ENCODE measurements at places on chromosomes 5 and 9. TPM values are rescaled to one million over a fixed set of nuclear protein-coding genes. Genes with fewer than 3 reads are reported as not detected.

DNA sequence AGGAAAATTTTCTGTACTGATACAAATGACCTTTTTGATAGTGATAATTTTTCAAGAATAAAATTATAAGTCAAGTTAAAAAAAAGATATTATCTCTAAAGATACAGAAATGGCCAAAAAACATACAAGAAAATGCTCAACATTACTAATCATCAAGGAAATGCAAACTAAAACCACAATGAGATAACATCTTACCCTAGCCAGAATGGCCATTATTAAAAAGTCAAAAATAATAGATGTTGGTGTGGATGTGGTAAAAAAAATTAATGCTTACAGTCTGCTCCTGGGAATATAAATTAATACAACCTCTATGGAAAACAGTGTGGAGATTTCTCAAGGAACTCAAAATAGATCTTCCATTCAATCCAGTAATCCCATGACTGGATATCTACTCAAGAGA is 22.9 kb upstream of the PTGER4 start:
- no peaks in the 10 kb centered on the region for H3K27me3 ChIP-seq

- peaks cover 26% of the 10 kb centered on the region for H3K4me1 ChIP-seq
- no peaks in the 10 kb centered on the region for H3K36me3 ChIP-seq
- no peak overlapping the region for H3K4me3 ChIP-seq
- peak; percentile 88 for DNase-seq
Measured at GRCh38 chr9:113649054-113649453, 185.5 kb downstream of the RGS3 start.

- no peak overlapping the region for H3K4me3 ChIP-seq
- DNase-seq = no peak
- no peak overlapping the region for H3K27ac ChIP-seq
- H3K4me1 ChIP-seq = peaks cover 4% of the 10 kb centered on the region
Measured at GRCh38 chr5:139196296-139196956, 1.7 kb downstream of the SIL1 start.

- no peaks in the 10 kb centered on the region for H3K4me1 ChIP-seq
- no peaks in the 10 kb centered on the region for H3K27me3 ChIP-seq
- no peak for DNase-seq
- H3K27ac ChIP-seq = no peak overlapping the region
- H3K36me3 ChIP-seq = no peaks in the 10 kb centered on the region
- H3K4me3 ChIP-seq = no peak overlapping the region
Measured at GRCh38 chr9:29701559-29701958, 2128.3 kb upstream of the C9orf72 start.

GRCh38 chr9:115799734-115800133 is 353.9 kb upstream of the PAPPA start:
- no peak overlapping the region for H3K27ac ChIP-seq
- H3K27me3 ChIP-seq = no peaks in the 10 kb centered on the region
- peak; percentile 26 for DNase-seq
- H3K4me1 ChIP-seq = no peaks in the 10 kb centered on the region
- H3K36me3 ChIP-seq = no peaks in the 10 kb centered on the region

DNA sequence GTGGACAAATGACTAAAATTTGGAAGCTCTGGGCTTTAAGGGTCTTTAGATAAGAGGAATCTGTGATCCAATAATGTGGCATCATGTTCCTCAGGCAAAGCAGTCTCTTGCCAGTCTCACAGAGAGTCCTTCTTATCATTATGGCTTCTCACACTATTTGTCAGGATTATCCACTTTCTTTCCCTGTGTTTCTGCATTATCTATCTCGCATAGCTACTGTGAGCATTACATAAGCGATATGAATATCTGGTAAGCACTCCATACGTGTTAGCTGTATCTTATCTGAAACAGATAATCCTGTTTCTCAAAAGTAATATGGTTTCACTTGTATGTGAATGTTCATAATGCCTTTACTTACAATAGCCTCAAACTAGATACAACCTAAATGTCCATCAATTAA is 9.6 kb downstream of the MCC start:
- H3K4me1 ChIP-seq = no peaks in the 10 kb centered on the region
- H3K4me3 ChIP-seq = no peak overlapping the region
- DNase-seq = no peak

DNA sequence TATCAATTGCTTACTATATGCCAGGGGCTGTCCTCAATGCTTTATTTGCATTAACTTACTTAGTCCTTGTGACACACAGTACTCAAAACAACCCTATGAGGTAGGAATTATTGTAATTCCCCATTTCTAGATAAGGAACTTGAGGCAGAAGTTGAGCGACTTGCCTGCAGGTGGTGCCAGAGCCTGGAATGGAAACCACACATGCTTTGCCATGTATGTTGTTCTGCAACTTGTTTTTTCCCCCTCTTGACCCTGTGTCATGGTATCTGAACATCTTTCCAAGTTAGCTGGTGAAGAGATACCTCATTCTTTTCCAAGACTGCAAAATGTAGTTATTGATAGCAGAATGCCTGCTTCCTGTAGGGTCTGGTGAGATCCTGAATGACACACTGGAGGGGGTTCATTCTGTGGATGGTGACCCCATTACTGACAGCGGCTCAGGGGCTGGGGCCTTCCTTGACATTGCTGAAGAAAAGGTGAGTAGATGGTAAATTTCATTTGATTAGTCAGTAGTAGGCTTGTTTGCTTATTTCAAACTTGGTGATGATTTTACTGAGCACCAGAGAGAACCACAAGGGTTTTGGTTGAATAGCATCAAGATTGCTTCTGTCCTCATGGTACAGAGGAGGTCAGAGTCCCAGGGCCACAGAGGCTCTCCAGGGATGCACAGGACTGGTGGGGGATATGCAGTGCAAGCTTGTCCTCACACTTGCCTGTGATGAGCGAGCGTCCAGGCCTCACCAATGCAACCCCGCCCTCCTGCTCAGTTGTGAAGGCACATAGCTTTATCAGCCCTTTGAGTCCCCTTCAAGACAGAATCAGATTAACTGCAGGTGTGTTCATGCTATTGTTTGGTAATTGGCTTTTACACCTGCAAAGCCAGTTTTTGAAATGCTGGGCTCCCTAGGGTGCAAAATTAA is 57.0 kb downstream of the COL15A1 start:
- H3K27me3 ChIP-seq = no peaks in the 10 kb centered on the region
- peak; percentile 80 for DNase-seq
- H3K36me3 ChIP-seq = no peaks in the 10 kb centered on the region

GRCh38 chr9:109450346-109450745 is 47.8 kb downstream of the PTPN3 start:
- H3K27me3 ChIP-seq = no peaks in the 10 kb centered on the region
- no peak for DNase-seq
- no peak overlapping the region for H3K27ac ChIP-seq
- H3K4me3 ChIP-seq = no peak overlapping the region

DNA sequence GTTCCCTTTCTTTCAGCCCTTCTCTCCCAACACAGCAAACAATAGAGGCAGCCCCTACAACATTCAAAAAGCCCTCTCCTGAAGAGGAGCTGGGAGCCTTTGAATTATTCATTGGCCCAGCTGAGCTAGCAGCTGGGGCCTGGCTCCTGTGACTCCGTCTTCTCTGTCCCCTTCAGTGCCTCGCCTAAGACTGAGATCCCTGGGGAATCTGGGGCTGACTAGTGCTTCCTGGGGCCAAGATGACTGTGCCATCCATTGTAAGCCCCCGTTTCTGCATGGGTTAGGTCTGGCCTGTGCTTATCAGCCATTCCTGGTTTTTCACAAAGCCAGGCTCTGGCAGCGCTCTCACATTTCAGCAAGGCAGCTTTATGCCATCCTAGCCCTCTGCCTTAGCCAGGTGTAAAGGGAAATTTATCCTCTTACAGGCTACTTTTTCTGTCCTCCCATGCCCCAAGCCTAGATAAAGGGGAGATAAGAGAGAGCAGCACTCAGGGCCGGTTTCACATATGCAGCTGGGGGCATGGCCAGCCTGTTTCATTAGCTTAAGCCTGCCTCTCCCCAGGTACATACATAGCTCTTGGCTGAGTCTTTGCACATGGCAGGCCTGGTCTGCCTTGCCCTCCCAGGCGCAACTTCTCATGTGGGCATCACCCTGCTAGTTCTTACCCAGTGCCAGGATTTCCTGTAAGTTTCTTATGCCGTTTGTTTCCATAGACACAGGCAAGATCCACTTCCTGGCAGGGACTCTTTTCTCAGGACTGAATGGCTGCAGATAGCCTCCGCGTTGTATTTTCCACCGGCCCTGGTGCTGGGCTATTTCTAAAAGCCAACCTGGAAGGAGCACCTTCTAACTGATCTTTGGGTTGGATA is 15.8 kb downstream of the PTPA start:
- peaks cover 13% of the 10 kb centered on the region for H3K4me1 ChIP-seq
- peaks cover 66% of the 10 kb centered on the region for H3K36me3 ChIP-seq
- H3K27ac ChIP-seq = peak overlapping the region; percentile 67

Gene IL31RA
- polyA plus RNA-seq = 0.17 TPM

Gene COL27A1
- polyA plus RNA-seq = 14.0 TPM

Gene CERCAM
- polyA plus RNA-seq = 48.6 TPM
